ENCODE measurements at places on chromosomes 2 and 18.

DNA sequence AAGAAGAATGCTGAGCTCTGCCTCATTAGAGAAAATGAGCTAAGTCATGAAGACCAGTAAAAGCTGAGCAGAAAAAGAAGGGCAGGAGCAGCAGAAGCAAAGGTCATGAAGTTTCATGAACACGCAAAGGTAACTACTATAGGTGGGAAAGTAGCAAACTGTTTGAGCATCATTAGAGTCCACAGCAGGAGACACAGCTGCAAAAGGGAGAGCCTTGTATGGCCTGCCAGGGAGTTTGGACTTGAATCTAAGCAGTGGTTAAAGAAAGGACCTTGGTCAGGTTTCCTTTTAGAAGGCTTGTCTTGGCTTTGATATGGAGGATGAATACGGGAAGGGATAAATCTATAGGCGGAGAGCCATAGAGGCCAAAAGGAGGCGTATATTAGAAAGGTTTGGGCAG lies 34.0 kb downstream of the DAPL1 start:
- no peak for DNase-seq

- no peak for DNase-seq
Measured at GRCh38 chr2:237459741-237460174, 27.3 kb upstream of the MLPH start.

- no peak for DNase-seq
Measured at GRCh38 chr2:11581797-11582611, 48.2 kb downstream of the GREB1 start.

GRCh38 chr2:110955556-110955955 lies 165.2 kb upstream of the BCL2L11 start:
- DNase-seq: no peak

GRCh38 chr2:129293326-129293725 lies 686.1 kb upstream of the RAB6C start:
- DNase-seq: no peak

DNA sequence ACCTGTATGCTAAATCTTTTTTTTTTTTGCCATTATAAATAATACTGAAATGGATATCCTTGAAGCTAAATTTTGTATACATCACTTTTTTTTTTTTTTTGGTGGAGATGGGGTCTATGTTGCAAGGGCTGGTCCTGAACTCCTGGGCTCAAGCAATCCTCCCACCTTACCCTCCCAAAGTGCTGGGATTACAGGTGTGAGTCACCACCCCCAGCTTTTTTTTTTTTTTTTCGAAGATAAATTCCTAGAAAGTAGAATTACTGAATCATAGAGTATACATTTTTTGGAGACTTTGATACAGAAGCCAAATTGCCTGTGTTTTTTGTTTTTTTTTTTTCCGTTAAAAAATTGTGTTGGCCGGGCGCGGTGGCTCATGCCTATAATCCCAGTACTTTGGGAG lies 51.0 kb upstream of the MCFD2 start:
- DNase-seq: no peak

GRCh38 chr2:225378984-225379383 lies 20.5 kb upstream of the NYAP2 start:
- no peak for DNase-seq

GRCh38 chr2:47276061-47276460 lies 121.0 kb upstream of the STPG4 start:
- no peak for DNase-seq

GRCh38 chr18:7896161-7896560 lies 329.0 kb downstream of the PTPRM start:
- no peak for DNase-seq

DNA sequence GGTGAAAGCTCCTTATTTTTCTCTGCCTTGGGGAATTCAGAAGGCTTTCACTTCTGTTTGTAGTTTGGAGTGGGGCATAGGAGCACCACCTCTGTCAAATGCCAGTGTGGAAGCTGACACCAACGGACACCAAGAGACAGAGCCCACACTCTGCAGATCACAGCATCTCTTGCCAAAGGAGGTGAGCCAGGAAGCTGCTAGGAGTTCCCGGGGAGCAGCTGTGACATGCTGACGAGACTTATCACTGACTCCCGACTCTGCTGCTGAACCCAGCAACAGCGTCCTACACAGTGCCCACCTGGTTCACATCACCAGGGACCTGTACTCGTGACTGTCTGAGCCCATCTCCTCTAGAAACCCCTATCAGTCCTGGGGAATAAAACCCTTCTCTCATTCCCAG lies 8.1 kb downstream of the TEX51 start:
- no peak for DNase-seq

GRCh38 chr2:85188852-85189251 lies 55.7 kb downstream of the TCF7L1 start:
- DNase-seq: no peak

DNA sequence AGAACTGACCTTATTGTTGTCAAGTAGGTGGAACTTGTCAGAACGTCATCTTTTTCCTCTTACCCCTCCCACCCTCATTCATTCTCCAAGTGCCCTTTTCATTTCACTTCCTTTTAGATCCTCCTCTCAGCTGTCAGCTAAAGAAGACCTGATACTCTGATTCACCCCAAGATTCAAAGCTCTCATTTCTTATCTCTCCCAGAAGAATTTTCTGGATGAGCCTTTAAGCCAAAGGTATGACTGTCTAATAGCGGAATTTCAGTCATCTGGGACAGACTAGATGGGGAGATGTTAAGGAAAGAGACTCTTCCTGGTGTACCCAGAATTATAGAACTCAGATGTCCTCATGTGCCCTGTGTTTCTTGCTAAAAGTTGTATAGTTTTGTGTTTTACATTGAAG lies 53.9 kb downstream of the TCF7L1 start:
- no peak for DNase-seq

DNA sequence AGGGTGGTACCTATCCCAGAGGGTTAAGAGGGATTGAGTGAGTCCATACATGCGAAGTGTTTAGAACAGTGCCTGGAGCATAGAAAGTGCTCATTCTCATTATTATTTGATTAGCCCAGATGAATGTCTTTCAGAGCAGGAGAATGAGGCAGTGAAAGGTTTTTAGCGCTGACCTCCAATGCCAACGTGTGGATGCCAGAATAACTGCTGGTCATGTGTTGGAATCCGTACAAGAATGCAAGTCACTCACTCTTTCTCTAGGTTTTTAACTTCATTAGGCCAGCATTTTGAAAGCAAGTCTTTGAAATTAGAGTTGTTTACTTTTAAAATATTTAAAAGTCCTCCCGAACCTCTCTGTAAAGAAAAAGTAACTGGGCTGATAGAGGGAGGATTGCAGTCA lies 374.2 kb downstream of the EN1 start:
- no peak for DNase-seq

GRCh38 chr2:233764264-233764663 lies 4.2 kb downstream of the UGT1A1 start:
- DNase-seq: no peak

DNA sequence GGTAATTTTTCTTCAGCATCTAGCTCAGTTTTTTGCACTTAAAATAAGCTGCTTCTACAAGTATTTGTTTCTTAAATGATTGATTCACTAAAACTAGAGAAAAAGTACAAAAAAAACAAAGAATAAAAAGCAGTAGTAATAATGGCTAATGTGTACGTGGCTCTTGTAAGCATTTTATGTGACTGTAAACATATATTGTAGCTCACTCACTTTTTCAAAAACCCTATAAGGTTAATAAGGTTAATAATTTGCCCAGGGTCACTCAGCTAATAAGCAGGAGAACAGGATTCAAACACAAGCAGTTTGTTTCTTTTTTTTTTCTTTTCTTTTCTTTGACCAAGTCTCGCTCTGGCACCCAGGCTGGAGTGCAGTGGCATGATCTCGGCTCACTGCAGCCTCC lies 67.5 kb downstream of the RMDN2 start:
- no peak for DNase-seq

DNA sequence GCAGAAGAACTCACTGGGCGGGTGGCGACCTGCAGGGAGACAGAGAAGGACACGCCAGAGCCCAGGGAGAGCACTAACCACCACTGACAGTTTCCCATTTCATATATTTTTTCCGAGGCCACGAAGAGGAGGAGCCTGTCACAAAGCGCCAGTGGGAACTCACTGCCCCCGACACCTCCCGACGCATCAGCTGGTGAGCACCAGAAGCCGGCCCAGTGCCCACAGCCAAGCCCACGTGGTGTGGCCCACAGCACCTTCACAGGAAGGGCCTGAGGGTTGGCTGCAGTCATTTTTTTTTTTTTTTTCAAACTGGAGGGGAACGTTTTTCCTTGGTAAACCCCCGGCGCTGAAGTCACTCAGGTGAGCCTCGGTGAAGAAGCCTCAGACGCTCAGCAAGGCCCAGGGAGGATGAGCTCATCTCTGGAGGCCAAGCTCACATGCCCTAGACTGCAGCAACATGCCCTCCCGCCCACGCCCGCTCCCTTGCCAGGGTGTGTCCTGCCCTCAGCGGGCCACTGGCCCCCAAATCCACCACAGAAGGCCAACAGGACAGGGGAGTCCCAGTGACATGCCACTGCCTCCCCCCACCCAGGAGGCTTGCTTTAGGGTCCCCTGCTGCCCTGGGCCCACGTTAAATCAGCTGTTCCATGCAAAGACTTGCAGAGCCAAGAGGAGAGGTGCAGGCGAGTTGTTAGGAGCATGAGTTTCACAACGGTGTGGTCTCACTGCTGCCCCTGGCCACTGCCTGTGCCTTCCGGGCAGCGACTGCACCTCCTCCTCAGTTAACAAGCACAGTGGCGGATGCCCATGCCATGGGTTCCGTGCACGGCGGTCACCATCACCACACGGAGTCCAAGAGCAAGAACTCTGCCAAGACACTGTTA lies 68.1 kb downstream of the PARD6G start:
- DNase-seq: no peak

GRCh38 chr2:160308476-160308875 lies 108.4 kb upstream of the ITGB6 start:
- DNase-seq: no peak

DNA sequence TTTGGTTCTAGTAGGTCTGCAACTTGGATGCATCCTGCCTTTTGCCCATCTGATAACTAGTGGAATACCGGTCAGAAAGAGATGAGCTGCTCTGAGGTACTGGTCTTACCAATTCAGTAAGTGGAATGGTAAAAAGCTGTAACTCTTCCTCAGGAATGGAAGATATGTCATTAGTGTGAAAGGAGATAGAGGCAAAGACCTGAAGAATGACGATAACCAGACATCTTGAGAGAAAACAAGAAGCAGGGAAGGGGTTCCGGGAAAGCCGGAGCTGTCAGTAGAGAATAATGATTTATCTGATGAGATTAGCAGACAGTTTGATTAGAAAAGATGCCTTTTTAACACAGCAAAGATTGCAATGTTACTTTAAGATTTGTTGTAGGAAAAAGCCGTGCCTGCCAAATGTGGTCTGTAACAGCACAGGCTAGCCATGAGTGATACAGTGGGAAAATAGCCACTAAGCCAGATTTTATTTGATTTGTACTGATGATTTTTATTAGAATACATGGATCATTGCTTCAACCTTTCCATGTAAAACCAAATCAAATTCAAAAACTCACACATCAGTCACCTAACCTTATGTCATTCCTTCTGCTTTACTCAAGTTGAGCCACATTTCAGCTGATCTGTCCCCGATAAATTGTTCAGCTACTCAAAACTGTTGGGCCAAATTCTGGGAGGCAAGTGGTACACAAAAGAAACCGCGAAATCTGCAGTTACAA lies 110.0 kb downstream of the TCF4 start:
- DNase-seq: no peak

DNA sequence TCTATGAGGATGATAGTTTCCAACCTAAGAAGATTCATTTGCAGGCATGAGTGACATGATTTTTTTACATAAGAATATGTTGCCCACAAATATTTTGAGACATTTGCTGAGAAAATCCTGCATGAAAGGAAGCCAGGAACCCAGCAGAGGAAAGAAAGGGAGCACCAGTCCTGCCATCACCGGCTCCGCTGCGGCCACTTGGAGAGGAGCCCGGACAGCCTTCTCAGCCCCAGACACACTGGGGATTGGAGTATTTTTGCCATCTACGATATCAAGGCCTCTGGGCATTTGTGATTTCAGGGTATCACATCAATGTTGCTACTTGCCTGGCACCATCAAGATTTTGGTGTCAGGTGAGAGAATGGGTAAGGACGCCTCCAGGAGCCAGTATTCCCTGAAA lies 228.3 kb downstream of the PTGR3 start:
- no peak for DNase-seq

- DNase-seq: no peak
Measured at GRCh38 chr2:120963997-120964705, 228.5 kb downstream of the GLI2 start.

DNA sequence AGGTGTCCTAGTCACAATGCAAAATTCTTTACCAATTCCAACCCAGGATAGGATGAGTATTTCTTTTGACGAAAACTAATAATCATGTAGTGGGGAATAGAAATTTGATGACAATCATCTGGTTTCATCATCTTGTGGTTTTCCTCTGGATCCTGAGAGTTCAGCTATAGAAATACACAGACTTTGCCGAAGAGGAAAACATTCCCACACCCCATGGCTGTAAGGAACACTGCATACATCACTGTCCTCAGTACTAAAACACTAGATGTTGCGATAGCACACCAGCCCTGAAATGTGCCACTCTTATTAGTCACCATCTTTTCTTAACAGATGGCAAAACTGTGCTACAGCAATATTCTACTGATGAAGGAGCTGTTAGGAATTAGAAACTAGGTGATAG lies 29.4 kb downstream of the CERKL start:
- DNase-seq: no peak

GRCh38 chr2:43526994-43527393 lies 68.8 kb downstream of the THADA start:
- no peak for DNase-seq

- DNase-seq: no peak
Measured at GRCh38 chr2:18549083-18549482, 11.4 kb downstream of the RDH14 start.

DNA sequence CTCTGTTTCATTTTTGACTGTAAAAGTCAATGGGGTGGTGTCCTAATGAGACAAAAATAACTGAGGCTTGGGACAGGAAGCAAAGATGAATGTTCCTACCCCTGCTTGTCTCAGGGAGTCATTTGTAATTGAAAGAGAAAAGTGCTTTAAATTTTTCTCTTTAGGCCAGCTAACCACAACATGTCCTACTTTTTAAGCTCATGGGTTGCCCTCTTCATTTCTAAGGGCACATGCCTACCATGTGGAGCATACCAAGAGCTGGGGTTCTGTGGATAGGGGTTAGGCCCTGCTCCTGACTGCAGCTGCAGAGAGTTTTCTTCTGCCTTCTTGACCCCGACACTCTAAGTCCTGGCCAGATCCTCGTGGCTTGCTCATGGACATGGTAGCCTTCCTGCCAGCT lies 96.8 kb upstream of the ARL4C start:
- DNase-seq: no peak

- no peak for DNase-seq
Measured at GRCh38 chr2:221517146-221517695, 54.9 kb downstream of the EPHA4 start.

DNA sequence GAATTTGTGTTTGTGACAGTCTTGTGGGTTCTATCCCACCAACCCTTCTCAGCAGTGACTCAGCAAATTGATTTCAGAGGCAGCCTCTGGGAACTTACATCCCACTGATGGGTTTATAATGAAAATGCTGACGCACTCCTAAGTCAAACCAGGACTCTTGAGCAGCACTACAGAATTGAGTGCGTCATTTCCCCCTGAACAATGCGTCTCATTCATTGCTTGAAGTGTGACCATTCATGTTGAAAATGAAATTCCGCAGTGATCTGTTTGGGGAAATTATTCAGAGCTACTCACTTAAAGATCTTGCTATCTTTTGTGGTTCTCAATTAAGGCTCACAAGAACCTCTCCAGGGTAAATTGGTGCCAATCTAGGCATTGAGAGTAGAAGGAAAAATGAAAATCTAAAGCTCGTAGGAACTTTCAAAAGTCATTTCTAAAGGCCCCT lies 417.7 kb upstream of the SLC14A2 start:
- DNase-seq: no peak

GRCh38 chr2:191836853-191837769 lies 9.8 kb downstream of the CAVIN2 start:
- no peak for DNase-seq
